Mesothelial cell of epicardium (in vitro differentiated cells): ENCODE measurements at places on chromosomes 2 and 18.

DNA sequence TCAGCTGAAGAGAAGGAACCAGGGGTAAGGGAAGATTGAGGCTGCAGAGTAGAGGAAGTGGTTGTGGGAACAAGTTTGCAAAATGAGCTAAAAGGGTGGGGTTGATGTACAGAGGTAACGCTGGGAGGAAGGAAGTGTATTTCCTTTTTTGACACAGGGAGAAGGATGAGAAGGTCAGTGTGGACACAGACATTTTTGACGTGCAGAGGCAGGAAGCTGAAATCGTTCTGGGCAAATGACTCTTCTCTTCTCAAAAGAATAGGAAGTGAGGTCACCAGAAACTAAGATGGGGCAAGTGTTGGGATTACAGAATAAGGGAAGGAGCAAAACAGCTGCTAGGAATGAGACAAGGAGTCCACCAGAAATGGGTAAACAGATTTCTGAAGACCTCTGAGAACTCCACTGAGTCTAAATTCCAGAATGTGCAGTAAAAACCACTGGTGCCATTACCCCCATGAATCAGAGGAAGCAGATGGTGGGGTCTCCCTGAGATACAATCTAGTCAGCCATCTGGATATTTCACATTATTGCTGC is 20.0 kb upstream of the RNF149 start:
- no peak for DNase-seq

- DNase-seq, result no peak
Measured at GRCh38 chr2:128818248-128818647, 499.6 kb upstream of the HS6ST1 start.

- no peak for DNase-seq
Measured at GRCh38 chr2:205995260-205995659, 90.7 kb downstream of the INO80D start.

DNA sequence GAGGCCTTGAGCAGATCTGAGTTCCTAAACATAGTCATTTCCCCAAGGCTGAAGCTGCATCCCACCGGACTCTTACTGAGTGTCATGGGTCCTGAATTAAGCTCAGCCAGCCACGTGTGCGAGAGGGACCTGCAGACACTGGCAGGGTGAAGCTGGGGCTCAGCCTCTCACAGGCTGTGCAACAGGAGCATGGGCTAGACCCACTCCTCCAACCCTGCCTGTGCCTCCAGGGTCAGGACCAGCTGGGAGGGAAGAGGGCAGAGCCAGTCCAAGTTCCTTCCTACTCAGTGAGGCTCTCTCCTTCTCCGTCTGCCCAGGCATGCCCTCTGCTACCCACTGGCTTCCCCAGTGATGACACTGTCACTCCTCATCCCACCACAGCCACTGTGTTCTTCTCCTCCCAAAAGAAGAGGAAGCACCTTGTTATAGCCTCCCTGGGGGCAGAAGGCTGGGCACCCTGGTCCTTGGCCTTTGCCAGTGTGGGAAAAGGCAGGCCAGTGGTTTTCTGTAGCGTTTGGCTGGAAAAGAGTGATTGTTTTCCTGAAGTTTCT is 78.9 kb downstream of the KCNF1 start:
- no peak for DNase-seq
